ENCODE measurements at places on chromosomes 2 and 18.

GRCh38 chr2:120596191-120596811 is 139.4 kb upstream of the GLI2 start:
- DNase-seq, result no peak

DNA sequence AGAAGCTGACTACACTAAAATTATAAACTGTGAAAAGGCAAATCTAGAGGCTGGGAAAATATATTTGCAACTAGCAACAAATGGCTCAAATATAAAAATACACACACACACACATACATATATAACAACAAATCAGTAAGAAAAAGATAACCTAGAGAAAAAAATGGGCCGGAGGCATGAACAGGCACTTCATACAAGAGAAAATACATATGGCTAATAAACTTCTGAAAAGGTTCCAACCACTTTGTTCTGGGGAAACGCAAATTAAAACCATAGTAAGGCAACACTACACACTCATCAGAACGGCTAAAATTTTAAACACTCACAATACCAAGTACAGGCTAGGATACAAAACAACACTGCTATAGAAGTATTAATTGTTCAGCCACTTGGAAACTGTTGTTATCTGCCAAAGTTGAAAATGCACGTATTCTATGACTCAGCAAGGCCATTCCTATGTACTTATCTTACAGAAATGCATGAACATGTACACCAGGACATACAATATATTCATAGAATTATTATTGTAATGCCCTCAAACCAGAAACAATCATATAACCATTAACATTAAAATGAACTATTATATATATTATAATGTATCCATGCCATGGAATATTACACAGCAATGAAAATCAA is 15.6 kb downstream of the WDSUB1 start:
- DNase-seq, result no peak

- no peak for DNase-seq
These were observed 86.0 kb downstream of the FMNL2 start for GRCh38 chr2:152420936-152421335.

GRCh38 chr2:54701029-54701428 is 22.4 kb upstream of the EML6 start:
- no peak for DNase-seq

- peak; percentile 64 for DNase-seq
These were observed 15.0 kb downstream of the HS1BP3 start for GRCh38 chr2:20635675-20636584.

DNA sequence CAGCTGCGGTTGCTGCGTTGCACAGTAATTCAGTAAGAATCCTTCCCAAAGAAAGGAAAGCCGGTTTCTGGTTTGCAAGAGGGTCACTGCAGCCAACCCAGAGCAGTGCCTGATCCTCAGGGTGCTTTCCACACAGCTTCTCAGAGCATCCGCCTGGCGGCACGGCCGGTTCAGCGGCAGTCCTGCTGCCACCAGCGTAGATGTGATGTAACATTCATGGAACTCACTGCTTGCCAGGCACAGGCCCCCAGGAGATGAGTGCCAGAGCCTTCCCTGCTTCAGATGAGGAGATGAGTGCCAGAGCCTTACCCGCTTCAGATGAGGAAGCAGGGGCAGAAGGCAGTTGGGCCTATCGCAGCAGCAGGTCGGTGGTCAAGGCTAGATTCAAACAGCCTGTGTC is 230.2 kb downstream of the GBX2 start:
- DNase-seq, result no peak

- DNase-seq, result no peak
These were observed 198.9 kb downstream of the NYAP2 start for GRCh38 chr2:225598426-225598825.

GRCh38 chr2:43221124-43221762 is 5.2 kb downstream of the ZFP36L2 start:
- DNase-seq, result peak; percentile 50

DNA sequence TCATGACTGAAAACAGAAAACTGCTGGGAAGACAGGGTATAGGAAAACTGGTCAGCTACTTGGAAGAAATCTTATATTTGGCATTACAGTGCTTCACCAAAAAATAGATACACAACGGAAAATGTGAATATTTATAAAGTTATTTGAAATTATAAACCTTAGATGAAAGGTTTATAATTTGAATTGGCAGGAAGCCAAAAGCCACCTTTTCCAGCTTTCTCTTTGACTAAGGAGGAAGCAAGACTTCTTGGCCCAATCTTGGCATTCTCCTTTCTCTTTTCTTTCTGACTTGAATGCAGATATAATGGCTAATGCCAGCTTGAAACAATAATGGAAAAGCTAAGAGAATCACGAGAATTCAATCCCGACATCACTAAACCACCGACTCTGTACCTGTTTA is 196.5 kb upstream of the PIK3C3 start:
- DNase-seq, result no peak

DNA sequence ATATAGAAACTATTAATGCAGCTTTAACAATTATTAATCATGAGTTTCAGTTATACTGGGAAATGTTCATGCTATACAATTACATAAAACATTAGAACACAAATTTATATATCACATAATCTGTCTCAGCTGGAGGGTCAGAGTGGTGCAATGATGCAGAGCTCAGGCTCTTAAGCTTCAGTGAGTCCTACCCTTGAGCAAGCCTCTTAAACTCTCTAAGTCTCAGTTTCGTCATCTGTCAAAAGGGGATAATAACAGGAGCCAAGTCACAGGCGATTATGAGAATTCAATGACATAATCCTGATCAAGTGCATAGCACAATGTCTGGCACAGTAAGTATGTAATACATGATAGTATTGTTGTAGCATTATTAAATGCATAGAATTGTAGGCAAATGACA is 46.0 kb downstream of the LAMA1 start:
- DNase-seq, result no peak

GRCh38 chr2:149732001-149732685 is 144.6 kb upstream of the MMADHC start:
- DNase-seq, result no peak

- DNase-seq, result no peak
These were observed 178.0 kb downstream of the RND3 start for GRCh38 chr2:150309311-150310080.

DNA sequence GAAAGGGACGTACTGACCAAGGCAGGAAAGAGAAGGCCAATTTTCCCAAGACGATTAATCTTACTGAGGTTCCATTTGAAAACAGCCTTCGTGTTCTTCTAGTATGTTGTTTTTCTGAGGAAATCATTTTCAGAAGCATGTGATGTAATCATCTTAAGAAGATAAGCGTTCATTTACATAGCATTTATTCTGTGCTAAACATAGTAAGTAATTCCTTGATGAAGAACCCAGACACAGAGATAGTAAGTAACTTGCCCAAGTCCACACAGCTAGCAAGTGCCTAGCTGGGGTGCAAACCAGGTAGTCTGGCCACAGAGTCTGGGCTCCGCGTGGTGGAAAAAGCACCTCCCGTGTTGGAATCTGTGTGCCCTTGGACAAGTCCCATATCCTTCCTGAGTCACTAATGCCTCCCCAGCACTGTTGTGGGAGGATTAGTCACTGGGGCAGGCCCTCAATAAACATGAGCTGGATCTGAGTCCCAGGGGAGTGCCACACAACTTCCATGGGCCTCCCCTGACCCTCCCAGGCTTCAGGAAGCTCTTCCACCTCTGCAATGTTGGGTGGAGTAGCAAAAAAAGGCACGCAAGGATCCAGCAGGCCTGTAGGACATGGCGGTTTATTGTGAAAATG is 26.9 kb upstream of the ASAP2 start:
- DNase-seq, result no peak

GRCh38 chr2:117917223-117917917 is 96.5 kb downstream of the CCDC93 start:
- no peak for DNase-seq

DNA sequence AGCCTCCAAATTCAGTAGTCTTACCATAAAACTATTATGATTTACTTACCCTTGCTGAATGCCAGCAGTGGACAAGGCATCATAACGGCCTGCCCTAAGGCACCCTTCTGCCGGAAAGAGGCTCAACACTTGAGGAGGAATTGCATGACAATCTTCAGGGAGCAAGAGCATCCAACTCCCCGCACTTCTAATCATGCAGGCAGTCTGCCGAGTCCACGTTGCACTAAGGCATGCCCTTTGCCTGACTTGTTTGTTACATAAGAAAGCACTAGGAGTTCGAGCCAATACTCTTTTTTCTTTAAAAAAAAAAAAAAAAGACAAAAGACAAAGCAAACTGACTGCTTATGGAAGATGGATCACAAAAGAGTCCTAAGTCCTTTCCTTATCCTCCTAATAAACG is 17.9 kb upstream of the SPTBN1 start:
- no peak for DNase-seq
